Mucosa of descending colon (tissue), 3 donors: ENCODE measurements at places on chromosomes 11 and 22. TPM values are rescaled to one million over a fixed set of nuclear protein-coding genes. Genes with fewer than 3 reads are reported as not detected.

DNA sequence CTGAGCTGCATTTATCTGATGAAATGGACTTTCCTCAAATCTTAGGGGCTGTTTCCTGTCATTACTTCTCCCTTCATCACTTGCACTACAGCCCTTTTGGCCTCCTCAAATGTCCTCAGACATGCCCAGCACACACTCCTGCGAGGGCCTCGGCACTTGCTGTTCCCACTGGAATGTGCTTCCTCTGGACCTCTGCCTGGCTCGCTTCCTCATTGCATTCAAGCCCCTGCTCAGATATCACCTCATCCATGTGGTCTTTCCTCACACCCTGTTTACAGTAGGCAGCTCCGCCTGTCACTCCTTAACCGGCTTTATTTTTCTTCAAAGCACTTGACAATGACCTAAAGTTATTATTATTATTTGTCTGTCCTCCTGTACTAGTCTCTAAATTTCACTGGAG lies 9.0 kb downstream of the NAT10 start:
- DNase-seq, result no peak

GRCh38 chr11:27904358-27905055 lies 203.4 kb downstream of the KIF18A start:
- DNase-seq, result no peak

DNA sequence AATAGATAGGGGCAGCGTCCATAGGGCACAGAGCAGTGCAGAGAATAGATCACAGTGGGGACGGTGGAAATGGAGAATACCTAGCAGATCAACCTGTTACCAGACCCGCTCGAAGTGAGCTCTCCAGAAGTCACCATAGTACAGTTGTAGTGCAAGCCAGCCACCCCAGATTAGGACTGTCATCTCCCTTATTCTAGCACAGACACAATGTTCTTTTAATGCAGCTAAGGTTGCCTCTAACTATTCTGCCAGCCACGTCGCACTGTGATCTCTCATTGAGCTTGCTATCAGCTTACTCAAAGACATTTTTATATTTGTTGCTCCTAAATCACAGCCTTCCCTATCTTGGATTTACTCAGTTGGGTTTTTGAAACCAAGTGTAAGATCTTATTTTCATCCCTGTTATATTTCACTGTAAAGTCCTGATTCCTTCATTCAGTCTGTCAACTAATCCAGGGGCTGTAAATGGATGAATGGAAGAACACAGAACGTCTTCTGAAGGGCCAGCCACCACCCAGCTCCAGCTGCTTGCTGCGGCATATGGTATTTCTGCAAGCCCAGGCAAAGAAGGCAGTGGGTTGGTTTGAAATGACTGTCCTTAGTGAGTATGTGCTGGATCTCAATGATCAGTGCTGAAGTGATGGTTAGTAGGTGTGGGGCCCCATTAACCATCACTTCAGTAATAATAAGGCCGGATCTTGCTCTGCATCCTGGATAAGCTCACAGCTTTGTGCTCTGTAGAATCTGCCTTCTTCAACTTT lies 3.4 kb downstream of the PARVA start:
- no peak for DNase-seq

- no peak for DNase-seq
Measured at GRCh38 chr11:35126879-35127581, 11.9 kb upstream of the CD44 start.

- no peak for DNase-seq
Measured at GRCh38 chr11:32478277-32478731, 43.0 kb upstream of the WT1 start.

- no peak for DNase-seq
Measured at GRCh38 chr22:47171441-47172221, 409.2 kb downstream of the TBC1D22A start.

The BARX2 gene
- 24.6 TPM for total RNA-seq

The USP2 gene
- total RNA-seq, result 26.7 TPM

The CECR2 gene
- total RNA-seq, result 1.4 TPM

The NTM gene
- total RNA-seq, result 0.64 TPM

The CYB5R2 gene
- total RNA-seq, result 7.0 TPM
